ENCODE measurements at places on chromosomes 16 and 17. TPM values are rescaled to one million over a fixed set of nuclear protein-coding genes. Genes with fewer than 3 reads are reported as not detected.

Gene HAP1
- total RNA-seq, result 0.14 TPM

DNA sequence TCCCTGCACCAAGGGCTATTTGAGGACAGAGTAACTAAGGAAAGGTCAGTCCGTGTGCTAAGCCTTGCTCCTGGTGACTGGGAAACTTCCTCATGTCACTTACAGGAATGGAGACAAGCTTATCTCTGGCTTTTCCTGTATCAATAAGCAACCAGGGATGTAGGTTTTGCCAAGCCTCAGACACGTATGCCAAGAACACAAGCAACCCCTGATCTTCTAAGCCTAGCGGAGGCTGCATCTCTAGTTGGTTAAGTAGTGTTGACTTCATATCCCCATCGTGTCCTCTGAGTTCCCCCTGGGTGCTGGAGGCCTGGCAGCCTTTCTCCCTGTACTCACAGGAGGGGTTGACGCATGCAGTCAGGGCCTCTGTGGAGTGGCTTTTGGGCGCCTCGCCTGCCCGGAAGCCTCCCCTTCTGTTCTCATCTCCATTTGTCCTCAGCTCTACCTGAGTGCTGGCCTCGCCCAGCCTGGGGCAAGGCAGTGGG lies 1.4 kb upstream of the C1QTNF1 start:
- no peak for DNase-seq

- DNase-seq, result no peak
Measured at GRCh38 chr17:49739641-49740271, 24.2 kb downstream of the FAM117A start.

DNA sequence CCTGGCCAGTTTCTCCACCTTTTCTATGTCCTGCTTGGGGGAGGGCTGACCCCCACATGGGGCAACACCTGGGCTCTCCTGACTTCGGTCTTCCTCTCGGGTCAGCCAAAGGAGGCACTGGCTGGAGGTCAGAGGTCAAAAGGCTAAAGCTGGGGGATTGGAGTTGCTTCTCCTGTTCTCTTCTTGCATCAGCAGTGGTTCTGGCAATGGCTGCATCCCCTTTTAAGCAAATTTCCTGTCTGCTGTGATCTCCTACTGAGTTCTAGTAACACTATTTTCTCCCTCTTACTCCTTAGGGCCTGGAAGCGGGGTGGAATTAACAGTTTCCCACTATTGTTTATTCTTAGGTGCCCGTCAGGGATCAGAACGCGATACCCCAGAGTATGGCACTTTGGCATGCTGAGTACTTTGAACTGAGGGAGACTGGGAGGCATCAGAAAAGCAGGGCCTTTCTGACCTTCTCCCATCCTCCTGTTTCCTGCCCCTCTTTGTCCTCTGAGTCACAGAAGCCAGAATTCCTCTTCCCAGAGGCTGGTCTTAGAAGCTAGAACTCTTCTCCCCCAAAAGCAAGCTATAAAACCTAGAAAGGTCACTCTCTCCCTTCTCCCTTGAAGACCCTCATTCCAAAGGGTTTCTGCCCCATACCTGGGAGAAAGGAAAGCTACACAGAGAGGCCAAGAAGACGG lies 268.2 kb downstream of the STX8 start:
- DNase-seq, result no peak
